ENCODE measurements at places on chromosomes 6 and 20.

GRCh38 chr6:168603234-168603633, 162.2 kb downstream of the SMOC2 start:
- DNase-seq: no peak

DNA sequence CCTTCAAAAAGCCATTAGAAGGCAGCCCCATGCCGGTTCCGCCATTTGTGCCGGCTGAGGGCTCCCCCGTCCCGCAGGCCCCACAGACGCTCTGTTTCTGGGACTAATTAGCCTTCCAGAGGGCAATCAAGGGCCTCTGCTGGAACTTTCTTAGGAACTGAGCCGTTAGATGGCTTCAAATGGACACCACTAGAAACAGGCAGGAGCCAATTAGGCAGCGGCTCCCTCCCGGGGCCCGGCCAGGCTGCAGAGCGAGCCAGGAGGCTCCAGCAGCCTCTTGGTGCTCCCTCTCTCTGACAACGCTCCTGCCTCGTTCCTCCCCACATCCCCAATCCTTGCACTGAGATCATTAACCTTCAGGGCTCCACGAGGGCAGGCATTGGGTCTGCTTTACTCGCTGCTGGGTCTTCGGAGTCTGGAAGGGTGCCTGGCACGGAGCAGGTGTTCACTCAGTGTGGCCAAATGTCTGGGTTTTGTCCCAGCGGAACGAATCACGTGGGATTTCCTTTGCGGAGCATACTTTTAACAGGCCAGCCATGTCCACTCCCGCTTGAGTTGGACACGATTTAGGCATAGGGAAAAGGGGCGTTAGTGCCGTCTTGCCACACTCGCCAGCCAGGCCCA, 98.3 kb downstream of the TMEM242 start:
- DNase-seq: no peak

DNA sequence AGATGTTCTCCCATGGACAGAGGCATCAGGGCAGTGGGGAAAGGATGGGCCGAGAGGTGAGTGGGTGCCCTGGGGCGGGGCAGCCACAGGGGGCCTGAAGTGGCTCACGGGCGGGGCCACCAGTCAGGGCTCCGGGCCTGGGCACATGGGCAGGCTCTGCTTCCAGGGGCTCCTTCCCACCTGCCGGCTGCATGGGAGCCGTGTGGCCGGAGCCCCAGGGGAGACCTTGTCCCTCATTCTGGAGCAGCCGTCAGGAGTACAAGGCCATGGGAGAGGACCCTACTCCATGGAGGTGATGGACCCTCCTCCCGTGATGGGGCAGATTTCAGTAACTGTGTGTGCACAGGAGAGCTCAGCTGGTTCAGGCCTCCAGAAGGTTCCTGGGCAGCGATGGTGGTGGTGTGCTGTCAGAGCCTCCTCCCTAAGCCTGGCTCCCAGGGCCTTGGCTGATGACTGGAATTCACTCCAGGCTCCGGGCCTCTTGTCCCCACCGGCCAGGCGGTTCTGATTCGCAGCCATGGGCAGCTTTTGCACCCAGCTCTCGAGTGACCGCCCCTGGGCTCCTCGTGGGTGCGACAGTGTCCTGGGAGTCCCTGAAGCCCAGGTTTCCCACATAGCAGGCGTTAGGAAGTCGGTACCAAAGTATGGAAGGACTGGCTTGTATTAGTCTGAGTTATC, 6.2 kb downstream of the SLCO4A1 start:
- DNase-seq: no peak

- DNase-seq: no peak
These were observed 384.1 kb downstream of the GRIK2 start for GRCh38 chr6:101777646-101778045.

DNA sequence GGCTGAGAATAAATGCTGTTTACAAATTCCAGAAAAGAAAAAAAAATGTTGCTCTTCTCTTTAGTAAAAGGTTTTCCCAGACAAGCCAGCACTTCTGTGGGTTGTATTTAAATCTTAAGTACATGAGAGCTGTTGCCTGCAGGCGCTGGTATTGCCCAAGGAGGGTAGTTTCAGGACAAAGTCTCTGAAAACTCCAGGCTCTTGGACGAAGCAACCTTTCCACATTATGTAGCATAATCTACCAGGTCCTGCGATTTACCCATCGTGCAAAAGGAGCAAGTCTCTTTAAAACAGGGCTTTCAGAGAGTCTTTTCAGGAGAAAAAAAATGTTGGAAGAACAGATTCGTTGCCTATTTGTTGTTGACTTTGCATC, 65.6 kb downstream of the PLG start:
- DNase-seq: no peak

DNA sequence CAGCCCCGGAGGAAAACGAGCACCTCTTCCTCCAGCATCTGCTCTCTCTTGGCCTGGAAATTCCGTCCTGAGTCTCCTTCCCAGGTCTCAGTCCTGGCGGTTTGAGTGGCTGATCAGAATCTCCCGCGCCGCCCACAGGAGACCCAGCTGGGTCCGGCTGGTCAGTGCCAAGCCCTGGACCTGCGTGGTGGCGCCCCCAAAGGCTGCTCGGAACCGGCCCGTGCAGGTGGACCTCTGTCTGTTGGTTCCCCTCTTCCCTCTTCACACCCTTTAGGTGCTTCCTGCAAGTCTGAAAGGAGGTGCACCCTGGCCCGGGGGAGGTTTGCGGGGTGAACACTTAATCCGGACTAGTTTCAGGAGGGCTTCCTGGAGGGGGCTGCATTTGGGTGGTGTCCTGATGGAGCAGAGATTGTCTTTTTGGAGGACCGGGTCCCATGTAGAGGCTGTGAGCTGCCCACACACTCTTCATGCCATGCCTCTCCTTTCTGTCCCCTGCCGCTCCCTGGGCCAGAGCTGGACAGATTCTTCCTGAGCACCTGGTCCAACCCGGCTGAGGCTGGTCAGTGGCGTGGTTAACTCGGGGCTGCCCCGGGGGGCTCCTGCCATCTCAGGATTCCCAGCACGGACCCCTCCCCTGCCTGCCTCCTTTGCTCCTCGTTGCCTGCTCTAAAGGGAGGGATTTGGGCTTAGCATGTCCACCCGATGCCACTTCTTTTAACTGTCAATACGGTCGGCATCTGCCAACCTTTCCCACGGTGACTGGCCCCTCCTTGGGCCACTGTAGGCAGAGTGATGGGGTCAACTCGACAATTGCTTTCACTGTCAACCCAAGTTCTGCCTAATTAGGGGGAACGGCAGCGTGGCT, 16.5 kb upstream of the BHLHE23 start:
- no peak for DNase-seq

DNA sequence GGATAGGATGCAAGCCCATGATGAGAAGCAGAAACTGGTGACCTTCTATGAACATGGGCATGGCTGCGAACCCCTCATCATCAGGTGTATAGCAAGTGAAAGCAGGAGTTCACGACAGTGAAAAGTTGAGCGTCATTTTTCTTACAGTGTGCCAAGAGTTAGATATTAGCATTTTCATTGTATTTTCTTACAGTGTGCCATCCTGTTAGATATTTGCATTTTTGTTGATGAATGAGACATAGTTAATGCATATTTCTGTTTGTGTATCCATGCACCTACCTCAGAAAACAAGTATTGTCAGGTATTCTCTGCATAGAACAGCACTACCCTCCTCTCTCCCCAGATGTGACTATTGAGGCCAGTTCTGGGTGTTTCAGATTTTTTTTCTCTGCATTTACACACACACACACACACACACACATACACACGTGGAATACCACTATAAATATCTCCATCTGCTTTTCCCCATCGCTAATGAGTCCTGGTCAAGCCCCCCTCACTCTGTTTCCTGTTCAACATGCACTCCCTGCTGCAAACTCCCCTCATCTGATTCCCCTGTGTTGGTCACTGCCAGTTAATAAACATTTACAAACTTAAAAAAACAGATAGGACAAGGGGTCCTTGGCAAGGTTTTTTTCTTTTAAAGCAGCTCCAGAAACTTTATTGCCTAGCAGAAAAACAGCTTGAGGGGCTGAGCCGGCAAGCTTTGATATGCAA, 41.7 kb downstream of the PLN start:
- no peak for DNase-seq

DNA sequence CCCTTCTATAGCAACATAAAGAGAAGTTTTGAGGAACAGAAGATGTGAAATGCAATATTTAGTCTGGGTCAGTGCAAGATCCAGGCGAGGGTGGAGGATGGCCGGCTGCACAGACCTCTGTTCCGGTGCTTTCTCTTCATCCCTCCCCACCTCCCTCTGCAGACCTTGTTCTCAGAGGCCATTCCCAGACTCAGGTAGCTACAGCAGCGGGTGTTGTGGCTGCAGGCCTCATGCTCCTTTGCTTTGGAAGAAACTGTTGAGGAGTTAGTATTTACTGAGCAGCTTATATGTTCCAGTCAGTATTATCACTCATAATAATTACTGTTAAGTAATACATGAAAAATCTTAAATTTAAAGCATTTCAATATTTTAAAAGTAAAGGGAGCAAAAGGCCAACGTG, 1.7 kb downstream of the BTN3A3 start:
- DNase-seq: no peak

- DNase-seq: no peak
These were observed 308.3 kb downstream of the CDH4 start for GRCh38 chr20:61560361-61560853.

GRCh38 chr20:32338665-32339064, 19.5 kb upstream of the ASXL1 start:
- no peak for DNase-seq

- no peak for DNase-seq
These were observed 461.0 kb downstream of the PKHD1 start for GRCh38 chr6:51626391-51626790.

DNA sequence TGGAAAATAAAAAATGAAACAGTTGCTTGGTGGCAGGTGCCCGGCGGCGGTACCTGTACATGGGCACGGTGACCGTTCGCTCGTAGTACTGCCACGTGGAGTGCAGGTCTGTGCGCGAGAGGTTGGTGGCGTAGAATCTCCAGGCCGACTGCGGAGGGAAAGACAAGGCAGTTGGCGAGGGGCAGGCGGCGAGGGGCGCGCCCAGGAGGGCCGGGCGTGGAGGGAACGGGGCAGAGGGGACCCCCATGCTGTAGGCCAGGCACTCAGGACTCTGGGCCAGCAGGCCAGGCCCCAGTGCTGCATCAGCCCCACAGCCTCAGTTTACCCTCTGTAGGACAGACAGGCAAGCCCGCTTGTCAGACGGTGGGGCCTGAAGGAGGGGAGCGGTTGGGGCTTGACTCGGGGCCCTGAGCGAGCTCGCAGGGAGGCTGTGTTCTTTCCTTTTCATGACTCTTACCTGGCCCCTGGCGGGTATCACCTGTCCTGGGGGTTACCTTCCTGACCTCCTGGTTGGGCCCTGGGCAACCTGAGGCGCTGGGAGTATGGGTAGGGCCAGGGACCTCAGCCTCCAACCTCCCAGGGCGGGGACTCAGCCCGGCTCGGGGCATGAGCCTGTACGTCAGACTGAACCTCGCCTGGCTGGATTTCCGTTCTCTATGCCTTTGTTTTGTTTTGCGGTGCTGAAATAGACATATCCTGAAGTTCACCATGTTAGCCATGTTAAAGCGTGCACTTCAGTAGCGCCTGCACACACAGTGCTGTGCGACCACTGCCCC, 38.5 kb downstream of the KCNQ2 start:
- no peak for DNase-seq

- DNase-seq: no peak
These were observed 4.4 kb upstream of the MUC21 start for GRCh38 chr6:30979141-30979540.

DNA sequence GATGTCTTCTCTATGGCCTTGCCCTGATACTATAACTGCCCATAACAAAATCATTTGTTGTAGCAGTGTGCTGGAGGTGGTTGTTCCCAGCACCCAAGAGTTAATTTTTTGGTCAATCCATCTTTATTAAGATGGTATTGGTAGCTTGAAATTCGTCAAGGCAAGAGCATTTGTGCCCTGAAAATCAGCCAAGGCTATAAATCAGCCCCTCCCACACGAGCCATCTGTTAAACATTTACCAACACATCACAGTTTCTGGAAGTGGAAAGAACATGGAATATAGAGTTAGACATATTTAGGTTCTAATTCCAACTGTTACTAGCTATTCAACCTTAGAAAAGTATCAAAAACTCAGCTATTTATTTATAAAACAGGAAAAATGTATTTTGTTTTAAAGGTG, 888.4 kb upstream of the GJE1 start:
- DNase-seq: no peak

GRCh38 chr6:149881066-149881766, 16.7 kb downstream of the RAET1E start:
- no peak for DNase-seq

GRCh38 chr6:9848094-9848493, 566.8 kb downstream of the TFAP2A start:
- no peak for DNase-seq

DNA sequence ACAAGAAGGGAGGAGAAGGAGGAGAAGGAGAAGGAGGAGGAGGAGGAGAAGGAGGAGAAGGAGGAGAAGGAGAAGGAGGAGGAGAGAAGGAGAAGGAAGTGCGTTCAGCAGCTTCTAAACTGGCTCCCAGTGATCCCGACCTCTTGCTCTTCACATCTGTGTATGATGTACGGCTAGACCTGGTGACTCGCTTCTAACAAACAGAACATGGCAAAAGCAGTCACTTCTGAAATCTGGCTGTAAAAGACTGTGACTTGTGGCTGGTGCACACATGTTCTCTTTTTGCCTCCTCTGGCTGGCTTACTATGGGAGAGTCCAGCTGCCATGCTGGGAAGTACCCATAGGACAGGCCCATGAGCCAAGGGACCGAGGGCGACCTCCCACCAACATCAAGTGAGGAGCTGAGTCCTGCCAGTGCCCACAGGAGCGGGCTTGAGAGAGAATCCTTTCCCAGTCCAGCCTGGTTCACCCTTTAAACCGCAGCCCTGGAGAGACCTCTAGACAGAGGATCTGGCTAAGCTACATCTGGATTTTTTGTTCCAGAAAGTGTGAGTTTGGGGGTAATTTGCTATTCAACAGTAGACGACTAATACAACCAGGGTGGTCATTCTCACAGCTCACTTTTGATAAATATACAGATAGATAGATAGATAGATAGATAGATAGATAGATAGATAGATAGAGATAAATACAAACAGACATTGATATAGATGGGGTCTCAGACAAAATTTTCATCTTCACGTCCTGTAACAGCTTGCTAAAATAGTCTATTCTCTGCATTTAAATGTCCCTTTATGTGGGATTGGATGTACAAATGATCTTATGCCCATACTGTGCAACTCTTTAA, 42.3 kb downstream of the RPP40 start:
- DNase-seq: no peak

- no peak for DNase-seq
These were observed 1.4 kb downstream of the CST3 start for GRCh38 chr20:23636182-23636907.

- DNase-seq: peak; percentile 62
These were observed 2.3 kb downstream of the ARID1B start for GRCh38 chr6:156779206-156780094.

GRCh38 chr20:34876406-34877282, at the start of gene ACSS2:
ACSS2 (plus strand) TSS chr20:34876612; CDS start chr20:34876646, 34 bp downstream.
- peak; percentile 99 for DNase-seq

GRCh38 chr20:64112691-64113443, 5.5 kb upstream of the NPBWR2 start:
- DNase-seq: peak; percentile 14
